ENCODE measurements at places on chromosomes 5 and 9.

DNA sequence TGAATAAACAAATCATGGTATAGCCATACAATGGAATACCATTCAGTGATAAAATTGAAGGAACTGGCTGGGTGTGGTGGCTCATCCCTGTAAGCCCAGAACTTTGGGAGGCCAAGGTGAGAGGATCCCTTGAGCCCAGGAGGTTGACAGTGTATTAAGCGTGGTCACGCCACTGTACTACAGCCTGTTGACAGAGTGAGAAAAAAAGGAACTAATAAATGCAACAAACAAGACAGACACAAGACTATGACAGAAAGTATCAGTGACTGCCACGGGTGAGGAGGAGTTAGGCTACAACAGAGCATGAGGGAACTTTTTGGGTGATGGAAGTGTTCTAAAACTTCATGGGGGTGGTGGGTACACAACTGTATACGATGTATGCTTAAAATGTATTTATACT, 2.2 kb downstream of the FNIP1 start:
- DNase-seq, result no peak

DNA sequence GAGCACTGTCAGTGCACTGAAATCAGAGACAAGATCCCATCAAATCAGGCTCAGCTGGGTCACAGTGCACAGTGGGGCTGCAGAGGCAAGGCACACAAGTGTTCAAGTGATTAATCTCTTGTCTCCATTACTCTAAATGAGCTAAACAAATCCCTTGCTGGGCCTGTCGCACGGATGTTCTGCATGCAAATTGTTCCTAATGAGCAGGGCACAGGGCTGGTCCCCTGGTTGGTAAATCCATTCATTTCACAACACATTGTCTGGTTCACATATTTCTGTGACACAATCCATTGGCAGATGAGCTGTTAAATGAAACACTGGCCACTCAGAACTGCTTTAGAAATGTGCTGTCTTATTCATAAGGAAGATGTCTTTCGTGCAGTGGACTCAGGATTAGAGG, 167.9 kb upstream of the BRINP1 start:
- DNase-seq, result no peak

DNA sequence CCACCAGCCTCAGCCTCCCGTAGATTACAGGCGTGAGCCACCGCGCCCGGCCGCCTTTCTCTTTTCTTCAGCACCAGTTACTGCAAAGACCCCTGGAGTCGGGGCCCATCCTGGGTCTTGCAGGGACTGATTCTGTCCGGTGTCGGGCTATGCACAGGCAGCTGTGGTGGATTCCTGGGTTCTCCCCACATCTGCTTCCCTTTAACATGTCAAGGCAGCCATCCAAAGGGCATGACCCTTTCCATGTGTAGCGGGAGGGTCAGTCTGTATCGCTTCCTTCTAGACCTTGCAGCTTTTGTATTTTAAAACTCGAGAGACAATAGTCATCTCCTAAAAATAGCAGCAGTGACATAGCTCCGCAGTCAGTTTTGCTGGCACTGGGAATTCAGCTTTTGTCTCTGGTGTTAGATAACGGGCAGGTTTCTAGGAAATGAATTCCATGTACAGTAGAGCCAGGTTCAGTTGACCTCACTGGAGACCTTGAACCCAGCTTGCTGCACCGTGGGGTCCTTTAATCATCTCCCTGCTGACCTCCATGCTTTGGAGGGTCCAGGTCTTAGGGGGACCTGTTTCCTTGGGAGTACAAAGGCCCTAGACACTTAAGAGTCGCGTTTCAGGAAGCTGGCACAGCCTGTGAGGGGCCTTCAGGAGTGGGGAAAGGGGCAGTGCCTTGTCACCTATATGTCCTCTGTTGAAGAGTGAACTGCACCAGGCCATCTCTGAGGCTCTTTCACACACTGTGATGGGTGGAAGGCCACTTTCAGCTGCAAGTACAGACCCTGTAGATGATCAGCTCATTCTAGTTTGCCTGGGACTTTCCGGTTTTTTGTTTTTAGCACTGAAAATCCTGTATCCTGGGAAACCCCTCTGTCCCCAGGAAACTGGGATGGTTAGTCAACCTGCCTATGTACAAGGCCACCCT, 13.8 kb downstream of the ANKRD33B start:
- no peak for DNase-seq

DNA sequence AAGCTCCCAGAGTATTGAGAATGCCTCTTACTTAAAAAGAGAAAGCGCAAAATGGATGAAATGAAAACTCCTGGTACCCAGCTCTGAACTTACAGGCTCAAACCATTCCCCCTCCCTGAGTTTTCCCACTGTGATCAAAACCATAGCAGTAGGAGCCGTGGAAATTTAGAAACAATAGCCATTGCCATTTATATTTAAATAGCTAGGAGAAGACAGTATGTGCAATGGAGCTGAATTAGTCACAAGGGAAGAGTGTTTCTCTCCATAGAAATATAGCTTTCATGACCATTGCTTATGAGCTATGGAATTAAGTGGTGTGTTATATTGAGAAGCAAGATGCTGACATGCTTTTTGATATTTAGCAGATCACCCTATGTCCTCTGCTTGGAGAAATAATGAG, 84.6 kb downstream of the PCSK5 start:
- no peak for DNase-seq

GRCh38 chr5:109005297-109006009, 257.8 kb downstream of the FER start:
- DNase-seq, result no peak

DNA sequence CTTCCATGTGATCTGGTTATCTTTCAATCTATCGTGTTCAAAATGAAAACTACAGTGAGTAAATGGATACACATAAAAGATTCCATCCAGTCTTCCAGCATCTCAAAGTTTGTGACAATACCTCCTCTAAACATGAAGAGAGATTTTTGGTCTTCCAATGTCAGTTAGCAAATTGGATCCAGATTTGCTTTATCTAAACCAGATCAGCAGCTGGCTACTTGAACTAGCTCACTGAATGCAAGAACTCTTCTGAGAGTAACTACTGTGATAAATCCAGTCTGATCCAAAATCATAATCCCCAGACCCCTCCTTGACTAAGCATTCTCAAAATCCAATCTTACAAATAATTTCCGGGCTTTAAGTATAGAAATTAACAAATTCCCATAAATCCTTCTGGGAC, 2177.9 kb upstream of the C9orf72 start:
- DNase-seq, result no peak

- no peak for DNase-seq
Observed at GRCh38 chr5:165086465-165086864, 1581.0 kb downstream of the MAT2B start.

DNA sequence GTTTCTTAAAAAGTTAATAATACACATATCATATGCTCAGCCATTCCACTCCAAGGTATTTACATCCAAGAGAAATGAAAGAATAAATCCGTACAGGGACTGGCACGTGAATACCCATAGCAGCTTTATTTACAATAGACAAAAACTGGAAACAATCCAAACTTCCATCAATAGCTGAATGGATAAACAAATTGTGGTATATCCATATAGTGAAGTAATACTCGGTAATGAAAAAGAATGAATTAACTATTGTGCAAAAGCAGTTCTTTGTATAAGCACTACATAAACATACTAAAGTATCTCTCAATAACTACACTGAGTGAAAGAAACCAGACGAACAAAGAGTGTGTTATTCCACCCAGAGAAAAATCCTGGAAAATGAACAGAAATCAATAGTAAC, 17.6 kb downstream of the COL23A1 start:
- no peak for DNase-seq

All from NCI-H1417 treated with DMSO at 0.1 percent for 48 hours (cell line).